ENCODE measurements at places on chromosomes 7 and 10.

- no peak for DNase-seq
Measured at GRCh38 chr7:157516311-157516710, 179.5 kb downstream of the DNAJB6 start.

- DNase-seq: no peak
Measured at GRCh38 chr10:104359811-104360210, 6.2 kb downstream of the CFAP58 start.

DNA sequence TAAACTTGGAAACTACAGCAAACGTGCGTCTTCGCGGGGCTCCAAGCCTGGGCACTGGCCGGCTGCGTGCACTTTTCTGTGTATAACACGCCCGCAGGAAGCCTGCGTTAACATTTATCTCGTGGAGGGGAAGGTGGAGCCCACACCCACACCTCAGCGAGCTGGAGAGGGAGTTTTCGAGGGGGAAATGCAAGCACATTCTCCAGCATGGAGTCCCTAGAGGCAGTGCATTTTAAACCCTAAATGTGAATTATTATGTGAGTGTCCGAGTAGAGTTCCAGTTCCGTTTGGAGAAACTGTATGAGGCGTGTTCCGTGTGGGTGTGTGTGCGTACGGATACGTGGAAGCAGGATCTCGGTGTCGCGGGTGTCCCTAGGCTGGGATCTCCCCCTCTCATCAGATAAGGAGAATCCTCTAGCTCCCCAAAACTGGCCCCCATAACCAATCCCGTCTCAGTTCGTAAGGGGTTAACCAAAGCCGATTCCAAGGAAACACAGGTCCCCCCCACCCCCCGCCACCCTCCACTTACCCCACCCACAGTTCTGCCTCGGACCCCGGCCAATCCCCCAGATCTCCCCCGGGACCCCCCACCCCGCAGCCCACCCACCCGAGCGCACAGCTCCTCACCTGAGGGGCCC is 403 bp downstream of the CDK6 start:
- peak; percentile 34 for DNase-seq

- DNase-seq: no peak
Measured at GRCh38 chr10:125928928-125929585, 32.7 kb downstream of the FANK1 start.

DNA sequence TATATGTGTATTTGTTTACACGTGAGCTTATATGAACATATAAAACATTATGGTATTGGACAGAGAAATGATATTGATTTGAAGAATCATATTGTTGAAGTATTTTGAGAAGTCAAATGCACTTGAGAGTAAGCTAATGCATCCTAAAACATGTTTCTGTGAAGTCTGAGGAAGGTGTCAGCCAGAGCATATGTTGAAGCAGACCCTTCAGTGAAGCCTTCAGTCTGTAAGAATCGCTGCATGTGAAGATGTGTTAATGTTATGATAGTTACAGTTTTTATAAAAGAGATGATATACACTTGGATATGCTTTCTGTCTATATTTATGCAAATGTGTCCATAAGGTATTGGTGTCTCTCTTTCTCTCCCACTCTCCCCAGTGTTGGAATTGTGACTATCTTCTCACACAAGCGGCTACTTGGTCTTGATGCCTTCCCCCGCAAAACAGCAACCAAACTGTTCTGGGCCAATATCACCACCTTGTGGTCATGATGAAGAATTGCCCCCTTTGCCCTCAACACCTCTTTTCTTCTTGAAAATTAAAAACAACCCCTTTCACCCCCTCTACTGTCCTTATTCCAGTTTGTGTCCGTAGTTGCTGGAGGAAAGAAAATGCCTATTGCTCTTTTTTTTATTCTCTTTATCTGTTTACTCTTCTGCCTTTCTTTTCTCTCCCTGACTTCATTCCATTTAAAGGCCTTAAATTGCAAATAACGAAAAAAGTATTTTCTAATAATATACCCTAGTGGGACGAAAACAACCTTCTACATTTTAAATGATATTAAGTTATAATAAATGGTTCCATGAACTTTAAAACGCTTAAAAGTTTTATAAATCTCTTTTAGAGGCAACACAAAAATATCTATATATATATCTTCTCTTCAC is 64.9 kb downstream of the IKZF1 start:
- DNase-seq: peak; percentile 74

DNA sequence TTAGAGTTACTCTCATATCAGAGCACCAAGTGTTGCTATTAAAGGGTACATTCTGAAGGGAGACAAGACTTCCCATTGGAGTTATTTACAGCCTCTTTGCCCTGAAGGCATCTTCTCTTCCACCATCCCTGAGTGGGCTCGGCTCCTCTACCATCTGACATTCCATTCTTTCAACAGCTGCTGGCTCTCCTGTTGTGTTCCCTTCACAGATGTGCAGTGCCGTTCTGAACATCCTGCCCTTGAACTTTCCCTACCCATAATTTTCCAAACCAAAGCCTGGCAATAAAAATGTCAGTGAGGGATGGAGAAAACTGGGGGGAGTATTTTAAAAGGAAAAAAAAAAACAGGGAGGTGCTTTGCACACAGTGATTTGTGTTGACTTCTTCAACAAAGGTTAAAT is 392.9 kb downstream of the KCNMA1 start:
- DNase-seq: no peak

Data from SK-MEL-5 (cell line).